ENCODE measurements at places on chromosomes 7 and 10.

- no peak for DNase-seq
These were observed 288.3 kb downstream of the AHR start for GRCh38 chr7:17586711-17587110.

- DNase-seq, result peak; percentile 81
These were observed 193.2 kb upstream of the GHITM start for GRCh38 chr10:83945982-83946718.

- no peak for DNase-seq
These were observed 491 bp upstream of the SH2D4B start for GRCh38 chr10:80537086-80537735.

GRCh38 chr10:126932516-126932915, 27.3 kb downstream of the DOCK1 start:
- no peak for DNase-seq

DNA sequence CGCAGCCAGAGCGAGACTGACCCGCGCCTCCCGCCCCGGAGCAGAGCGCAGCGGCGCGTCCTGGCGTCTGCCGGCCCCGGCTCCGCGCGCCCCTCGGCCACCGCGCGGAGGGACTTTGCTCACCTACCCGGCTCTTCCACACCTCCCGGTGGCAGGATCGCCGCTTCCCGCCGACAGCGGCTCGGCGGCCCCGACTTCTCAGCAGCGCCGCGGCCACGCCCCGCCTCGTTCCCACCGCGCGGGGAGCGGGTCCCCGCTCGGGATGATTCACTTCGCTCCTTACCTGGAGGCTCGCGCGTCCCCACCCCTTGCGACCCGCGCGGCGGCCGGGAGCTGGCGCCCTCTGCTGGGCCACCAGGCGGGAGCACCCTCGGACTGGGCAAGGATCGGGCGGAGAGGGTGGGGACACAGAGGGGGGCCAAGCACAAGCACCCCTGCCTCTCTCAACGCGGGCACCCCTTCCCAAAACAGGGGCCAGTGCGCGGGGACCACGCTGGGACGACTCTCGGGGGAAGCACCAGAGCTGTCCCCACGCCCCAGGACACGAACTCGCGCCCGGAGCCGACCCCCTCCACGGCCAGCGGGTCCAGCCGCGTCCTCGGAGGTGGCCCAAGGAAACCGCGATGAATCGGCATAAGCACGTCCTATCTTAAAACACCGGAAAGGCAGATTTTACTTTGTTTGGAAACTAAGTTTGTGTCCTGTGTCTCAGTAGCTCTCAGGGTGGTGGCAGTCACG, 101.0 kb upstream of the SVIL start:
- DNase-seq, result peak; percentile 85

- no peak for DNase-seq
These were observed 427.7 kb downstream of the HTR7 start for GRCh38 chr10:90430186-90430585.

DNA sequence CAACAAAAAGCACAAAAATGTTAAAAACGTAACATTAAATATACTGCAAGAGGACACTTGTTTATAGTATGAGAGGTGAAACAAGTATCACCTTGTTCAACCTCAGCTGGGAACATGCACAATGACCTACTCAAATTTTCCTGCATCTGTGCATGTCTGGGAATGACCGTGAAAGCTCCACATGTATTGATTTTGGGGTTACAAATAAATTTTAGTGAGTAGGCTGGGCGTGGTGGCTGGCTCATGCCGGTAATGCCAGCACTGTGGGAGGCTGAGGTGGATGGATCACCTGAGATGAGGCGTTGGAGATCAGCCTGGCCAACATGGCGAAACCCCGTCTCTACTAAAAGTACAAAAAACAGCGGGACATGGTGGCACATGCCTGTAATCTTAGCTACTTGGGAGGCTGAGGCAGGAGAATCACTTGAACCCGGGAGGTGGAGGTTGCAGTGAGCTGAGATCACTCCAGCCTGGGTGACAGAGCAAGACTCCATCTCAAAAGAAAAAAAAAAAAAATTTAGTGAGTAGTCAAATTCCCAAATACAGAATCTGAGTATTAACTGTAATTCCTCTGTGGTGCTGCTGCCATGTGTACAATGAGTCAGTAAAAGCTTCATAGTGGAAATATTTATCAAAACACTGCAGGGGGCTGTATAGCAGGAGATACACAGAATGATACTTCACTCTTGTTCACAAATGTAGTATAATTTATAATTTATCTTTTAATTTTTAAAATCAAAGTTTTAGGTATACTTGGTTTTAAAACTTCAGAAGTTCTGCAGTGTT, 41.1 kb downstream of the SUGCT start:
- DNase-seq, result no peak

DNA sequence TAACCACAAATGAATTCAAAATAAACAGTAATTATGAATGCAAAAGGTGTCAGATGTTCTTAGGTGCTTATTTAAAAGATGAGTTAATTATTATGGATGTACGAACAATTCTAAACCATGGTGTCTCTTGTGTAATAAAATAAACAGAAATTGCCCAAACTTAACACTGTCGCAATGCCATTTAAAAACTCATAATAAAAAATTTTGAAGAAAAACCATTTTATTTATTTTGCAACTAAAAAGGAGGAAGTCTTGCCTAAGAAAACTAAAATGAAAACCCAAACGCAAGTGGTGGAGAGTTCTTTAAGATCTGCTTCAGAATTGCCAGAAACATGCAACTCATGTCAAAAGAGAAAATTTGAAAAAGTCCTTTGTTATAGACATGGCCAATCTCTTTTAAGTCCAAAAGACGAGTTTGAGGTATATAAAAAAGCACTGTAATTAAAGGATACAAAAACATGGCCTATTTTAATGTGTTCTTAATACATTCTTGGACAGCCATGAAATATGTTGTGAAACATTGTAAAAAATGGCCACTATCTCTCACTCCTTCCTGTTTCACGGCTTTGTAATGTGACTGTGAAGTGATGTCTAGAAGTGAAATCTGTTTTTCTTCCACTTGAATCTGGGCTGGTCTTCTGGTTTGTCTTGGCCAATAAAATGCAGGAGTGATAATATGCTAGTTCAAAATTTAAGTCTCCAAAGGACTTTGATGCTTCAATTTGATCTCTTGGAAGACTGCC, 322.9 kb downstream of the PRPF18 start:
- DNase-seq, result no peak

- no peak for DNase-seq
These were observed 58.5 kb downstream of the TRUB1 start for GRCh38 chr10:114996542-114996941.

- no peak for DNase-seq
These were observed 39.0 kb upstream of the SLC39A12 start for GRCh38 chr10:17912754-17913153.

DNA sequence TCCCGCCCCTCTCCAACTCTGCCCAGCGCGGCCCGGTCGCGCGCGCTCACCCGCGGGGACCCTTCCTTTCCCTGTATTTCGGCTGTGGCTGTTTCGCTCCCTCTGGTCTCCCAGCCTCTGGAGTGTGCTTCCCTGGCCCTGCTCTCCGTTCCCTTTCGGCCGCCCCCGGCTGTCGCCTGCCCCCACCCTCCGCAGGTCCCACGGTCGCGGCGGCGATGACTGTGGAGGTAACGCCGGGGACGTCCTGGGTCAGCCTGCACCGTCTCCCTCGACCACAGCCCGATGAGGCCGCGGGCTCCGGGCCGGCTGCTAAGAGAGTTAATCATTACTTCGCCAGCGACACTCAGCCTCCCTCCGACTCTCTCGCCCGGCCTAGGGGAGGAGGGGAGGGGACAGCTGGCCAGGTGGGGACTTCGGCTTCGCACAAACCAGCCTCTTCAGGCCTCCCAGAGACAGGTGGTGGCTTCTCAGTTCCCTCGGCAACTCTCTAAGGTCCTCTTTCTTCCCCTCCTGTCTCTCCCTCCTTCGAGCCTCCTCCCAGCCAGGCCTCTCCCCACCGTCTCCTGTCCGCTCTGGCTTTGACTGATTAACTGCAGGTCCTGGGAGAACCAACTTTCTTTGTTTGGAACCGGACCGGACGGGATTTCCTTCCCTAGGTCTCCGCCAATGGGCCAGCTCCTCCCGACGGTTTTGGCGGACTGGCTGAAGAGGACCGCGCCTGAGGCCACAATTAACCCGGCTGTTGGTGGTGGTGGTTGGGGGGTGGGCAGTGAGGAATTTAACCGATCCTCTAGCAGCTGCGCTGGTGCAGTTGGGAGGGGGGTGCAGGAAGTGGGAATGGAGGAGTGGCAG, 5.6 kb upstream of the PAX2 start:
- peak; percentile 27 for DNase-seq

- peak; percentile 30 for DNase-seq
These were observed 10.1 kb upstream of the OPN4 start for GRCh38 chr10:86644152-86644793.

DNA sequence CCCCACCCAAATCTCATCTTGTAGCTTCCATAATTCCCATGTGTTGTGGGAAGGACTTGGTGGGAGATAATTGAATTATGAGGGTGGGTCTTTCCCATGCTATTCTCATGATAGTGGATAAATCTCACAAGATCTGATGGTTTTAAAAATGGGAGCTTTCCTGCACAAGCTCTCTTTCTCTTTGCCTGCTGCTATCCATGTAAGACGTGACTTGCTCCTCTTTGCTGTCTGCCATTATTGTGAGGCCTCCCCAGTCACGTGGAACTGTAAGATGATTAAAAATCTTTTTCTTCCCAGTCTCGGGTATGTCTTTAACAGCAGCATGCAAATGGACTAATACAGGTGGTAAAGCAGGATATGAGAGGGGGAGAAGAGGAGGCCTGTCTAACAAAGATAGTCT, 88.3 kb downstream of the TMEM106B start:
- no peak for DNase-seq

DNA sequence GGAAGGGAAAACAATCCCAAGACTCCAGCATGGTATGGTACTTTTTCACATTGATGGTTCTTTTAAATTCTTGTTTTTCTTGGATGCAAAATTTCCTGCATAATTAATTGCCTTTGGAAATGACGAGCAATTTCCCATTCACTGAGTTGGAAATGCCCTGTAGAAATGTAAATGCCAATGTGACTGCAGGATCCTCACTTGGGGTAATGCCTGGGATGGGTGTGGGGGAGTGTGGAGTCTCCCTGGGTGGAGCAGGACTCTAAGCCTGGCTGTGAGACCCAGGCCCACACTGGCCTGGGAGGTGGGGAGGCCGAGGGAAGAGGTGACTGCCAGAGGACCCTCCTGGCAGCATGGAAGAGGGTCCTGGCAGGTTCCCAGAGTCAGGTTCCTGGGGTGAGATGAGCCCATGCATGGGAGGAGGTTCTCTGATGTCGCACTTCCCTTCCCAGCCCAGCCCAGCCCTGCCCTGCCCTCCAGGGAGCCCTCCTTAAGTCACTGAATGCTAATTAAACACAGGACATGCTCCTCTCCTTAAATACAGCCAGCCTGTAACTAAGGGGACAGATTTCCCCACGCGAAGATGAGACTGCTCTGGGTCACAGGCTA, 157.9 kb downstream of the GFRA1 start:
- DNase-seq, result no peak

- no peak for DNase-seq
These were observed 889.3 kb upstream of the CELF2 start for GRCh38 chr10:10128387-10128786.

GRCh38 chr7:159025161-159025779, 119.4 kb downstream of the VIPR2 start:
- DNase-seq, result no peak

DNA sequence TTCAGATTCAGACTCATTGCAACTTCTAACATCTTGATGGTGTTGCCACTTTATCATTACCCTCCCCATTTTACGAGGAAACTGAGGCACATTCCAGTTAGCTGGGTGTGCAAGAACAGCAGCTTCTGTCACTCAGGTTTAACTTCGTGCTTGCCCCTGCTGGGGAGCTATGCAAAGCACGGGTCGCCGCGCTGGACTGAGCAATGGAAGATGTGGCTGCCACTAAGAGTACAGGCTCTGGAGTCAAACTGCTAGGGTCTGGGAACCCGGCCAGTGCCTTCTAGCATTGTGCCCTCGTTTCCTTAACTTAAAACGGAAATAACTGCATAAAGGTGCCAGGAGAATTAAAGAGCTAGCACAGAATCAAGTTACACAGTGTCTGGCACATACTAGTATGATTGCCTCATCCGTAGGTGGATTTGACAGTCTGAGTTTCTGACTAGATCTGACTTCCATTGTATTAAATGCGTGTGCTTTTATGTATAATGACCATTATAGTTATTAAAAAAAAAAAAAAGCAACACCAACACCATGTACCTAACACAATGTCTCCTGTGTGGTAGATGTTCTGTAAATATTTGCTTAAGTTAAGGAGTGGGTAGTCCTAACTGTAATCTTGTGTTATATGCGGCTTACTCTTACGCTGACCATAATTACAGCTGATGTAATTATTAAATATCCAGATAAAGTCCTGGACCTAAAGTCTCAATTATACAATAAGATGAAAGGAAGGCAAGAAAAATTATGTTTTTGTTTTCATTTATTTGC, 842 bp downstream of the ZNF22 start:
- peak; percentile 77 for DNase-seq

DNA sequence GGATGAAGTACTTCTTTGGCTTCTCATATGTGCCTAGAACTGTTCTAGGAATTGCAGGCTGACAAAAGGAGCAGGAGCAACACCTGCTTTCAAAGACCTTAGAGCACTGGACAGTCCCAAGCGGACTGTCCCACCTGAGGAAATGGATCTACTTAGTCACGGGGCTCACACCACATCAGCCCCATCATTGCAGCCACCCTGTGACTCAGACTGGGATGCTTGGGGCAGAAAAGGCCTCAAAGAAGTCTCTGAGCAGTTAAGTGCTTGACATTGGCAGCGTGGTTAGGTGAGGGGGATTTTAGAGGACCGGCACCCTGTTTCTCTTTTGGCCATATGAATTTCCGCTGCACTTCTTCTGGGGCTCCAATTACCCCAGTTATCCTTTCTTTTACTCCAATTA, 256.6 kb downstream of the USP6NL start:
- DNase-seq, result no peak

- DNase-seq, result no peak
These were observed 277.0 kb downstream of the INHBA start for GRCh38 chr7:41425926-41426325.

DNA sequence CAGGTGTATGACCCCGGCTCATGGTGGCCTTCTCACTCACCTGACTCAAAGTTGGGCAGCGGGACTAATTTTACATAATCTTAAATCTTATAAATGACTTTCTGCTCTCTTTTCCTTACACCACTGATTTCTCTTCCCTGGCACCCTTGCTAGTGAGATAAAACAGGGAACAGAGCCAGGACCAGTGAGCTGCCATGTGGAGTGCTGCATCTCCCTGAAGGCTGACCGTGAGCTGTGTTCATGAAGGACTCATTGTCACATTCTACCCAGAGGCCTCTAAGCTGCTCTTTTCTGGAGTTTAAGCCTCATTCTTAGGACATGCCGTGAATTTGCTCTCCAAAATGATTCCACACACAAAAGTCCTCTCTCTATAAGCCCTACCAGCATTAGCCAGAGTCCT, 762.3 kb downstream of the AUTS2 start:
- no peak for DNase-seq

GRCh38 chr7:147923841-147924240, 666.7 kb upstream of the C7orf33 start:
- no peak for DNase-seq

GRCh38 chr10:98994030-98994429, 241.6 kb downstream of the HPSE2 start:
- DNase-seq, result no peak

GRCh38 chr7:127620406-127621233, 2.7 kb upstream of the PAX4 start:
- DNase-seq, result peak; percentile 94

GRCh38 chr7:113267271-113267670, 148.9 kb upstream of the SMIM30 start:
- DNase-seq, result no peak

GRCh38 chr7:73888959-73889358, 28.0 kb downstream of the TMEM270 start:
- DNase-seq, result peak; percentile 31

All from NCI-H69 (cell line).